ENCODE measurements at places on chromosomes 4 and X. TPM values are rescaled to one million over a fixed set of nuclear protein-coding genes. Genes with fewer than 3 reads are reported as not detected.

The ACE2 gene
- not detected for total RNA-seq

The CT45A10 gene
- not detected for total RNA-seq

The RTL9 gene
- not detected for total RNA-seq

The AMTN gene
- total RNA-seq = not detected

The HSFX4 gene
- not detected for total RNA-seq

The RNF128 gene
- not detected for total RNA-seq

The KIF4A gene
- 2.0 TPM for total RNA-seq

The CT45A1 gene
- total RNA-seq = not detected

The SMIM31 gene
- total RNA-seq = not detected

GRCh38 chr4:104728380-104729122 is 233.9 kb upstream of the CXXC4 start:
- no peak for DNase-seq

DNA sequence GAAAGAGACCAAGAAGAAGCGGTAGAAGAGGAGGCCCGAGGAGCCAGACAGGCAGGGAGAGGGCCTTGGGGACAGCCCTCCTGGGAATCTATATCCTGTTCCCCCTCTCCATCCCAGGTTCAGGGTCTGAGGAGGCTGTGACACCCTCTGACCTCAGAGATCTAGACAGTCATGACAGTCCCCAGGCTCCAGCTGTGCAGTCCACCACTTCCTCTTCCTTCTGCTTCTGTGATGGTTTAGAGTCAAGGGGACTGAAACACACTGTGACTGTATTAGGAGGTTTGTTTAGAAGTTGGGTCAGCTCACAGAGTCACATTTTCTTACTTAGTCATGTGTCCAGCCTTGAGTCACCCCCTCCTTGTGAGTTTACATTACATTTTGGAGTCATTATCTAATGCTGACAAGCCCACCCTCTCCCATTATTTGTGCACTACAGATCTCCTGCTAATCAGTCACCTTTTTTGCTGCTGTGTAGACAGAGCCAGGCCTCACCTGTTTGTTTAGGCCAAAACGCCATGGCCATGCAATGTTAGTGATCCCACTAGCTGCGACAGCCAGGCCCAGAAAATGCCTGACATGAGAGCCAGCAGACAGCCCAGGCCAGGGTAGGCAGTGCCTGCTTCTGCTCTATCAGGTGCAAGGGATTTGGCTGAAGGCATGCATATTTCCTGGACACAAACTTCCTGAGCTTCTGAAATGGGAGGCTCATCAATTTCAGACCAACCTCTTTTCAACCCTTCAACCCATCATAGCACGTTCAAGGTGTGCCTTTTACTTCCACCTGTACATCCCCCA is 26.0 kb downstream of the MANBA start:
- DNase-seq = no peak

DNA sequence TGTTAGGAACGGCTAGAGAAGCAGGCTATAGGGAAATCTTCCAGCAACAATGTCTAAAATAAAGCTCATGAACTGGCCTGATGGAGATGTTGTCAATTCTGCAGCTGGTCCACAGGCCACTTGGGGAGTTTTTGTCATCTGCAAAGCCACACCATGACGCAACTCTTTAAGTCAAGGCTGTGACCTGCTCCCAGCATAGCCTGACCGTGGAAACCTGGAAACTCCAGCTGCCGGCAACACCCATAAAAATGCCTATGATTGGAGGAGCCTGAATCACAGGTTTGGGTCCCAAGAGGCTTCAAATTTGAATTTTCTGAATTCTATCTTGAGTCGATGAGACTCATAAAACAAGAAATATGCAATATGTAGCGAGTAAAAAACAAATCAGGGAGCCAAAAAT is 969.2 kb upstream of the PRKX start:
- DNase-seq = no peak

GRCh38 chr4:141132072-141132708 is 1.1 kb downstream of the RNF150 start:
- no peak for DNase-seq

- no peak for DNase-seq
Measured at GRCh38 chrX:126485409-126485808, 67.2 kb downstream of the DCAF12L1 start.
